ENCODE measurements at places on chromosomes 5 and 9.

GRCh38 chr9:135622415-135623020, 16.8 kb downstream of the GLT6D1 start:
- DNase-seq, result no peak

DNA sequence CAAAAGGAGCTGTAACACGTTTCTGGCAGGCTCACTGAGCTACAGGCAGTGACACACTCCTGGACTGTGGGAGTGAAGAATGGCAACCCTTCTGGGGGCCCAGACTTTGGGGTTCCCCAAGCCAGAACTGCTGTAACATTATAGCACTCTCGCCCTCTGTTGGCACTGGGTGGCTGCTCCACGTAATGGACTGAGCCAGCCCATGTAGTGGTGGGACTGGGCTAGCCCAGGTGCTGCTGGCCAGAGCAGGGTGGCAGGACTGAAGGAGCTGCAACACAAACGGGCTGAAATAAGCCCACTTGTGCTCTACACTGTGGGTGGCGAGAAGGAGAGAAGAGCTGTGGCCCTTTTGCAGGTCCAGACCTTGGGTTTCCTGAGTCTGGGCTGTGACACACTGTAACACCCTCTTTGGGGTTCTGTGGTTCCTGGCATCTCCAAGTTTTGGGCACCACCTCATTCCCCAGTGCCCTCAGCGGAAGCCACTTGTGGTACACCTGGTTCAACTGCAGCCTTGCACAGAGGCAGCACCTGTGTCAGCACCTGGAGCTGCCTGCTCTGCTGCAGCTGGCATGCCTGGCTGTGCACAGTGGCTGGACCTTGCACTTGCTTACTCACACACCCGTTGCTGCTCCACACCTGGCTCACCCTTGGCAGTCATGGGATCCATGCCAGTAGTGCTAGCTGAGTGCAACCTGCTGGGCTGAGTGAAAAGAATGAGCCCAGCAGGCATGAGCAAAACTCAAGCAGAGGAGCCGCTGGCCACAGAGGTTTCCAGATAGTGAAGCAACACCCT, 95.0 kb upstream of the PRR16 start:
- no peak for DNase-seq

DNA sequence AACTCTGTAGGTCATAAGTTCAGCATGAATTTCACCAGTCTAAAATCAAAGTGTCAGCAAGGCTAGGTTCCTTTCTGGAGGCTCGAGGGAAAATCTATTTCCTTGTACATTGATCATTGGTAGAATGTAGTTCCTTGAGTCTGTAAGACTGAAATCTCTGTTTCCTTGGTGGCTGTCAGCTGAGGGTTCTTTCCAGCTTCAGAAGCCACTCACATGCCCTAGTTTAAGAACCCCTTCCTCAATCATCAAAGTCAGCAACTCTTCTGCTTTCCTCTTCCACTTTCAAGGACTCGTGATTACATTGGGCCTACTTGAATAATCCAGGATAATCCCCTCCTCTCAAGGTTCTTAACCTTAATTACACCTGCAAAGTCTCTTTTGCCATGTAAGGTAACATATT, 4.9 kb upstream of the SCAMP1 start:
- DNase-seq, result no peak

DNA sequence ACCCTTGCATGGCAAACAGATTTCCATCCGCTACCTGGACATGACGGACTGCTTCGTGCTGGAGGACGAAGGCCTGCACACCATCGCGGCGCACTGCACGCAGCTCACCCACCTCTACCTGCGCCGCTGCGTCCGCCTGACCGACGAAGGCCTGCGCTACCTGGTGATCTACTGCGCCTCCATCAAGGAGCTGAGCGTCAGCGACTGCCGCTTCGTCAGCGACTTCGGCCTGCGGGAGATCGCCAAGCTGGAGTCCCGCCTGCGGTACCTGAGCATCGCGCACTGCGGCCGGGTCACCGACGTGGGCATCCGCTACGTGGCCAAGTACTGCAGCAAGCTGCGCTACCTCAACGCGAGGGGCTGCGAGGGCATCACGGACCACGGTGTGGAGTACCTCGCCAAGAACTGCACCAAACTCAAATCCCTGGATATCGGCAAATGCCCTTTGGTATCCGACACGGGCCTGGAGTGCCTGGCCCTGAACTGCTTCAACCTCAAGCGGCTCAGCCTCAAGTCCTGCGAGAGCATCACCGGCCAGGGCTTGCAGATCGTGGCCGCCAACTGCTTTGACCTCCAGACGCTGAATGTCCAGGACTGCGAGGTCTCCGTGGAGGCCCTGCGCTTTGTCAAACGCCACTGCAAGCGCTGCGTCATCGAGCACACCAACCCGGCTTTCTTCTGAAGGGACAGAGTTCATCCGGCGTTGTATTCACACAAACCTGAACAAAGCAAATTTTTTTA, 242.9 kb downstream of the MARCHF11 start:
- no peak for DNase-seq

- no peak for DNase-seq
Observed at GRCh38 chr9:135226369-135227050, 139.0 kb downstream of the OLFM1 start.

GRCh38 chr9:26191711-26192110, 513.5 kb upstream of the TUSC1 start:
- no peak for DNase-seq

GRCh38 chr9:16029796-16030363, 477.0 kb downstream of the CCDC171 start:
- no peak for DNase-seq

DNA sequence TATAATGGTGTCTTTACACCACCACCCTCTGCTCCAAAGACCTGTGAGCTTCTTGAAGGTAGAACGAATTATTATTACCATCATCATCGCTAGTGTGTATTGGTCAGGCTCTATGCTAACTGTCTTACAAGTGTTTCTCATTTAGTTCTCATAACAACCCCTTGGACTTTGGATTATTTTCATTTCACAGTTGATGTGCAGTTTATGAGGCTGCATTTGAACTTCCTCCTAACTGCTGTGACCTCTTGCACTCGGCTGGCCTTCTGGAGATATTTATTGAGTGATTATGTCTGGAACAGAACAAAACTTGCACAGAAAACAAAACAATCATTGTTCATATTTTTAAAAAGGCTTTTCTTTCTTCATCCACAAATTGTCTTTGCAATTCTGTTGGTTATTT, 306.3 kb upstream of the SGCD start:
- DNase-seq, result no peak

DNA sequence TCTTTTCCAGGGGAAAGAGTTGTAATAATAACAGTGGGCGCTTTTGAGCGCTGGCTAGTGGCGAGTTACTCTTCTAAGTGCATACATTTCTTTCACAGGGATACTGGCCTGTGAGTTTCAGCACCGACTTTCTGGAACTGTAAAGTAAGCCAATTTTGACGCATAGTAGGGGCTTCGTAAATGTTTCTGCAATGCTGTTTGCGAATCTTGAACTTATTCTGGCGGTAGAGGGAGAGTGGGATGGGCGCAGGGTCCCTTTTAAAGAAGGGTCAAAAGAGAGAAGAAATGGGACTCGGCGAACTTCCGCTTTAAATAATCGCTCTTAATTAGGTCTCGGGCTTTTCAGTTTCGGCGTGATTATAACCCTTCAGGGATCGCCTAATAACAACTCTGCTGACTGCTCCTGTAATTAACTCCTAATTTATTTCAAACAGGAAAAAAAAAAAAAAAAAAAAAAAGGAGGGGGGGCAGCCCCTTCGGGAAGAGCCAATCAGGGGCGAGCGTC, 351 bp upstream of the MSX2 start:
- no peak for DNase-seq
